Activated naive CD4-positive, alpha-beta T cell treated with anti-CD3 and anti-CD28 coated beads, Interleukin-2, amount 50 U/mL, for 16 hours (primary cell): ENCODE measurements at places on chromosomes 12 and 14.
A peak's percentile ranks its signal among the peaks of the same experiment; 100 is the strongest.

- DNase-seq, result peak; percentile 39
These were observed 653 bp downstream of the PA2G4 start for GRCh38 chr12:56104815-56105608.

- DNase-seq, result no peak
These were observed 337.0 kb downstream of the FSCB start for GRCh38 chr14:44170101-44170500.

- no peak for DNase-seq
These were observed 69.5 kb downstream of the BTG1 start for GRCh38 chr12:92076101-92076500.

- DNase-seq, result no peak
These were observed 67.4 kb downstream of the PHLDA1 start for GRCh38 chr12:75964150-75964549.

GRCh38 chr12:14981049-14981448 is 8.2 kb downstream of the PDE6H start:
- DNase-seq, result no peak

DNA sequence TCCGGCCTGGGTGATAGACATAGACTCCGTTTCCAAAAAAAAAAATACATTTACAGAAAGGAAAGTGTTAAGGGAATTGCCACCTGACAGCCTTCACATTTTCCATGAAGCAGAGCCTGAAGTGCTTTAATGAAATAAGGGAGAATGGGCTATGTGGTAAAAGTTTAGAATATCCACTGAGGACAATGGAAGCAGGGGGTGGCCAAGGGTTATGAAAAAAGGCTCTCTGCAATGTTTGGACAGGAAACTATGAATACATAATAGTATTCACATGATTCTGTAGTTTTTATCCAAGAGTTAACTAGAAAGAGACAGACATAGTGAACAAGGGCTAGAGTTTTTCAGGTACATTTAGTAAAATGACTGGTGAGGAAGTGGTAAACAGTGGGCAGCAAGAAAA is 75.3 kb downstream of the COCH start:
- DNase-seq, result no peak

- no peak for DNase-seq
These were observed 11.9 kb upstream of the TNFAIP2 start for GRCh38 chr14:103111232-103111868.

GRCh38 chr12:101040936-101041335 is 169.1 kb downstream of the SLC5A8 start:
- no peak for DNase-seq

DNA sequence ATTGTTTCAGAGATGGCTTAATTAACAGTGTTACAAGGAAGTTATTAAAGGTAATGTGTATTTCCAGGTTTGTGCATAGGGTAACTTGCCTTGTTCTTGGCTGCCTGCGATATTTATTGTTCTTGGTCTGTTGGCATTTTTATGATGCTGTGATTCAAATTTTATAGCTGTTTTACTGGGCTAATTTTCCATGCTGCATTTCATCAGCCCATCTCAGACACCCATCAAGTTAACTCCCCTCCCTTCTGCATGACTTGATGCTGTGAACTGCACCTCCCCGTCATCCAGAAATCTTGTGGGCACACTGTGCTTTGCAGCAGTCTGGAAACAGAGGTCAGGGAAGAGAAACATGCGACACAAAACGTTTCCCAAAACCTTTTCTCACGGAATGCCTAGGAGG is 1049.2 kb downstream of the AACS start:
- no peak for DNase-seq

GRCh38 chr12:105995961-105996431 is 142.8 kb downstream of the NUAK1 start:
- no peak for DNase-seq

GRCh38 chr12:130829391-130830245 is 9.4 kb downstream of the STX2 start:
- no peak for DNase-seq

DNA sequence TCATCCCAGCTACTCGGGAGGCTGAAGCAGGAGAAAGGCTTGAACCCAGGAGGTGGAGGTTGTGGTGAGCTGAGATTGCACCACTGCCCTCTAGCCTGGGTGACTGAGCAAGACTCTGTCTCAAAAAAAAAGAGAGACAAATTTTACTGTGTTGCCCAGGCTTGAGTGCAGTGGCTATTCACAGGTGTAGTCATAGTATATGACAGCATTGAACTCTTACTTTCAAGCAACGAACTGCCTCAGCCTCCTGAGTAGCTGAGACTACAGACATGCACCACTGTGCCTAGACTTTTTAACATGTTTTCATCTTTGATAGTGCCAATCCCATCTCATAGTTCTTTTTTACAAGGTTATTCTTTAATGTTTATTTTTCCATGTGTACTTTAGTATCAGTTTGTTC is 13.7 kb downstream of the ARID2 start:
- DNase-seq, result no peak

GRCh38 chr14:65813760-65814384 is 401.3 kb downstream of the FUT8 start:
- DNase-seq, result no peak

GRCh38 chr14:46215801-46216200 is 435.8 kb downstream of the RPL10L start:
- no peak for DNase-seq

DNA sequence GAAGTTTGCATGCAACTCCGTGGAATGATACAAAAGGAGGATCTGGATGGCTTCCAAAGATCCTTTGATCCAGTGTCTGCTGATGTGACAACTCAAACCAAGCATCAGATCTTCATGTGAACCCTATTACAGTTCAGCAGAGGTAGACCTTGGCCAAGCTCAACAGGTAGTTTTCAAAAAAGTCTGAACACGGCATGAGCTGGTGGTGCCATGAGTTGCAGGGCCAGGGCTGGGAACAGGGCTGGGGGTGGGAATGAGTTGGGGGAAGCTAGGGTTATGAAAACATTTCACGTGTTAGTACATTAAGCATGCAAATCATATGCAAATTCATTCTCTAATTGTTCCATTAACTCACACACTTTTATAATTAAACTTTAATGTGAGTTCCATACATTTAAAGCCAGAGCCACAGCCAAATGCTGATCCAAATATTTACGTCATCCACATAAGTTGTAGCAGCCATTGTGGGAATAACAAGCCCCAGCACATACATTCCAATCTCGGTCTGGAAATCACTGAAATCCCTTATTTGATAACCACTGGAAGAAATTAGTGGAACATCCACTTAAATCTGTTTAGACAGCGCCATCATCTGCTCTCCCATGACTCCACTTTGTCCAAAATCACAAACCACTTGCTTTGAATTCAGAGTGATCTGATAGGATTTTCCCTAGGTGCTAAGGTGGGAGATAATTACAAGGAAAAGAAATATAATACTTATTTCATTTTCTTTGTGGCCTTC is 158.5 kb downstream of the APAF1 start:
- no peak for DNase-seq

DNA sequence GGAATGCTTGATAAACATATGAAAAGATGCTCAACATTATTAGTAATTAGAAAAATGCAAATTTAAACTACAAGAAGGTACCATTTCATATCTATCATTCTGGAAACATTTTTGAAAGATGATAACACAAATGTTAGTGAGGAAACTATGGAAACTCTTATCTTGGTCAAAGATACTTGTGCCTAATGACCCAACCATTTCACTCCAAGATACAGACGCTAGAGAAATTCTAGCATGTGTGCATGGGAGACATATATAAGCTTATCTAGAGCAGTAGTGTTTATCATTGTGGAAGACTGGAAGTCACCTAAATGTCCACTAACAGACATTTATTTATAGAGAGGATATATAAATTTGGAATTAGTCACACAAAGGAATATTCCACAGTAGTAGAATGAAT is 143.1 kb upstream of the HMGA2 start:
- DNase-seq, result no peak

GRCh38 chr12:15897433-15897832 is 13.7 kb upstream of the DERA start:
- DNase-seq, result no peak

DNA sequence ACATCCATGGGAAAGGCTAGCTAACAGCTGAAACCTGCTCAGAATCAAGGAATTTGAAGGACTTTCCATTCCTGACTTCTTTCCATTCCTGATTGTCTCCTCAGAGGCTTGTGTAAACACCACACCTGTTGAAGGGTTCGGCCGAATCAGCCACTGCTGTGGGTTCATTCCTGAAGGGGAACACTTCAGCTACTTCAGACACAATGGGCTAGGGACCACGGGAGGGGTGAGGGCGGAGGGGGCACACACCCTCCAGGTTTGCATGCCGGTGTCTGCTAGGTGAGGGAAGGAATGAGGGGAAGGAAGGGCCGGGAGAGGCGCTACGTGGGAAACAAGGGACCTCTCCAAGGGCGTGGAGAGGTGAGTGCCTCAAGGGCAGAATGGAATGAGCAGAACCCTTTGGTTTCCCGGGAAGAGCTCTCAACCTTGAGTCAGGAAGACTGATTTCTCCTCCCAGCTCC is 1.3 kb downstream of the GPRC5A start:
- DNase-seq, result no peak

- no peak for DNase-seq
These were observed 99.2 kb downstream of the GCH1 start for GRCh38 chr14:54803396-54803795.

- no peak for DNase-seq
These were observed 134.5 kb downstream of the SLC38A1 start for GRCh38 chr12:46134205-46134811.

DNA sequence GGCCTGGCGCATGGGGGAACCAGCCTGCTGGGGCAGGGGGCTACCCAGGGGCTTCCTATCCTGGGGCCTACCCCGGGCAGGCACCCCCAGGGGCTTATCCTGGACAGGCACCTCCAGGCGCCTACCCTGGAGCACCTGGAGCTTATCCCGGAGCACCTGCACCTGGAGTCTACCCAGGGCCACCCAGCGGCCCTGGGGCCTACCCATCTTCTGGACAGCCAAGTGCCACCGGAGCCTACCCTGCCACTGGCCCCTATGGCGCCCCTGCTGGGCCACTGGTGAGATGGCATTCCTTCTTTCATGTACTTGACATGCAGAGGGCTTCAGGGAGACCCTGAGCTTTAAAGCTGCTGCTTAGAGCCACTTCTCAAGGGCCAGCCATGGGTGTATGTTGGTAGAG is 9.0 kb downstream of the LGALS3 start:
- no peak for DNase-seq

GRCh38 chr14:49593016-49593415 is 5.7 kb upstream of the LRR1 start:
- DNase-seq, result no peak

- DNase-seq, result no peak
These were observed 15.4 kb upstream of the TNS2 start for GRCh38 chr12:53034459-53034858.

DNA sequence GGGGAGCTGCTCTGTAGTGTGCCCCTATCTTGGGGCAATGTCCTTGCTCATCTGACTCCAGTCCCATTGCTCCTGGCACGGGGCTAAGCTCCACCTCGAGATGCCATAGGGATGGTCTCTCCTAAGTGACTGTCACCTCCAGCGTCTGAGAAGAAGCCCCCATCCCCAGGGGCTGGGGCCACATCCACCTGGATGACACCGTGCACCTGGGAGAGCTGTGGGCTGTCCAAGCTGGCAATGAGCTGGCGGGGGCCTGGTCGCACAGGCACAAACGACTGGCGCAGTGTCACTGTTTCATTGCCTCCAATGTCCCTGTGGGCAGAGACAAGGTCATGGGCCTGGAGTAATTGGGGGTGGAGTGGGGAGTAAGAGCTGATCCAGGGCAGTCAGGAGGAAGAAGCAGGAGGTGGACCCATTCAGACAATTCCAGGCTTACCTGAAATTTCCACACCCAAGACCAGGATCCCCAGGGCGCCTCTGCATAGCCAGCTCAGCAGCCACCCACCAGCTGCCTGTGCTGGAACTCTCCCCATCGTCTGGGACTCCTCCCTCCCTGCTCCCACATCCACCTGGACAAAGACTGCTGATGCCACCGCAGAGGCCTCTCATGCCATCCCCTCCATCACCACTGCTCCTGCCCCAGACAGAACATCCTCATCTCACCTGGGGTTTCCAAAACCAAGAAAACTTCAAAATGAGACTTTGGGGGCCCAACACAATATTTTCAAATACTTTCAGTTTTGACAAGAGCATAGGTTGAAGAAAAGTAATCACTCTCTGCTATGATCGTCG is 7.0 kb upstream of the TINF2 start:
- no peak for DNase-seq

- DNase-seq, result no peak
These were observed 12.8 kb upstream of the BEGAIN start for GRCh38 chr14:100599981-100600380.

DNA sequence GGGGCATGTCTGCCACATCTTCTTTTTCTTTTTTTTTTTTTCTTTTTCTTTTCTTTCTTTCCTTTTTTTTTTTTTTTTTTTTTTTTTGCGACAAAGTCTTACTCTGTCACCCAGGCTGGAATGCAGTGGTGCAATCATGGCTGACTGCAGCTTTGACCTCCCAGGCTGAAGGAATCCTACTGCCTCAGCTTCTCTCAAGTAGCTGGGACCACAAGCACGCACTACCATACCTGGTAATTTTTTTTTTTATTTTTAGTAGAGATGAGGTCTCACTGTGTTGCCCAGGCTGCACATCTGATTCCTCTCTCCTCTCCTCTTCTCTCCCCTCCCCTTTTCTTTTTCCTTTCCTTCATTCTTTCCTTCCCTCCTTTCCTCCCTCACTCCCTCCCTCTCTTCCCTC is 18.5 kb downstream of the SLC15A5 start:
- no peak for DNase-seq

DNA sequence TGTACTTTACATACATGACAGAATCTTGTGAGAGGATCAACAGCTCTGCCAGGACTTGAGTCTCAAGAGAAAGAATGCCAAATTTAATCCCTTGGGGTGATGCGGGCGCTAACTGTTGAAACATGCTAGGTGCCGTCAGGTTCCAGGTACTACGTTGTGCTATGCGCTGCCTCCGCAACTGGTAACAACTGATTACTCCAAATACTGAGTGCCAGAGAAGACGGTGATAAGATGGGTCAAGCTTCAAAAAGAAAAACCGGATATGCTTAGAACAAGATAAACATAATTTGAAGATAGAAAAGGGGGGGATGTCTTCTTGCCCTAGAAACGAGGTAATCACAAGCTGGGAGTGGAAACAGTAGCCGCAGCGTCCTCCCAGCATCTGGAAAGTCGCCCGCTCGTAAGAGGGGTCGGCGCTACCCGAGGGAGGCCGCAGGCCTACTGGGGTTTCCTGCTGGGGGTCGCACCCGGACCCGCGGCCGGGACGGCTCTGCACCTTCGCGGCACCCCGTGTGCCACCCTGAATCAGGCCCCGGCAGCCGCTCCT is 678 bp downstream of the ZBTB25 start:
- DNase-seq, result peak; percentile 30
